ENCODE measurements at places on chromosomes 3 and 15.

- DNase-seq, result no peak
Observed at GRCh38 chr15:29242456-29243242, 27.0 kb downstream of the NSMCE3 start.

DNA sequence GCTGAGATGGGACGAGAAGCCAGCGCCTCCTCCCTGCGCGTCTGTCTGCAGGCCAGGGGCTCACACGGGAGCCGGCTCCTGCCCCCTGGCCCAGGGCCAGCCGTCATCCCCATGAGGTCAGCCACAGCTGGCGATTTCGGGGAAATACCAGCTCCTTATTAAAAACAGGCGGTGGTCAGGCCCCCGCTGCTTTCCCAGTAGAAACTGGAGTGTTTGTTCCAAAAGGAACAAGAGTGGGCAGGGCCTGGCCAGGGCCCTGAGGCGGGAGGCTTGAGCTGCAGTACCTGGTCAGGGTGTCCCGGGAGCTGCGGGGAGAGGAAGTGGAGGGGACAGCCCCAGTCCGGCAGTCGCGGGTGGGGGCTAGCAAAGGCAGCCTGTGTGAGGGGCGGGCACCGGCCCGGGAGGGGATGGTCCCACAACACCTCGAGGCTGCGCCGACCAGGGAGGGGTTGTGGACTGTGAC is 17.8 kb downstream of the MYL3 start:
- DNase-seq, result no peak

DNA sequence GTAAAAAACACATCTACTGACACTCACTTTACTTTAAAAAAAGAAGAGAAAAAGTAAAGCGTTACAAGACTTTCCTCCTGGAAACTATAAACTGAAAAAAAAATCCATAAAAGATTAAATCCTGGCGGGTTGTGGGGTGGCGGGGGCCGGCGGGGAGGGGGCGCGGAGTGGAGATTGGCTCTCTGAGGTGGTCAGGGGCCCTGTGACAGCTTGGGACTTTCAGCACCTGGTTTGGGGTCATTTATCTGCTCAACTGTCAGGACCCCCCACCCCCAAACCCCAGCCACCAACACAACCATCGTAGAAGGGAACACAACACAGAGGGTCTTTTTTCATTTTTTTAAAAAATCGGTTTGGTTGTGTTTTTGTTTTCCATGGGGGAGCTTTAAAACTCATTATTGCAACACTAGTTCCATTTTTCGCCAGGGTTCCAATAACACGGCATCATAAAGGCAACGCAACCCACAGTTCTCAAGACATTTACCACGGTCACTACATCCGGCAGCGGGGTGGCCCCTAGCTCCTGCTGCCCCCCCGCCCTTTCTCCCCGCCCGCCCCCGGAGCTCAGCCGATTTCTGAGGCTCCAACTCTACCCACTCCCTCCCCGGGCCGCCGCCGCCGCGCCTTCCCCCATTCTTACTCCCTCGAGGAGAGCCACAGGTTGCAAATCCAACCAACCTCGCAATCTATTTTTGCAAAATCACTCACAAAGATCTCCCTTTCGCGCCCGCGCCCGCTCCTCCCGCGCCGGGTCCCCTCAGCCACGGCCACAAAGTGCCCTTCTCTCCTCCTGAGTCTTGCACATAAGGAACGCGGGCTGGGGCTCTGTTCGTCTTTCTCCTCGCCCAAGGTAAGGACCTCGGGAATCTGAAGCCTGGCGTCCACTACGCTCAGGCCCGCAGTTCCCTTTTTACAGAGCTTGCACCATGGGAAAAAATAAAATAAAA is 1.8 kb downstream of the BCL6 start:
- no peak for DNase-seq

DNA sequence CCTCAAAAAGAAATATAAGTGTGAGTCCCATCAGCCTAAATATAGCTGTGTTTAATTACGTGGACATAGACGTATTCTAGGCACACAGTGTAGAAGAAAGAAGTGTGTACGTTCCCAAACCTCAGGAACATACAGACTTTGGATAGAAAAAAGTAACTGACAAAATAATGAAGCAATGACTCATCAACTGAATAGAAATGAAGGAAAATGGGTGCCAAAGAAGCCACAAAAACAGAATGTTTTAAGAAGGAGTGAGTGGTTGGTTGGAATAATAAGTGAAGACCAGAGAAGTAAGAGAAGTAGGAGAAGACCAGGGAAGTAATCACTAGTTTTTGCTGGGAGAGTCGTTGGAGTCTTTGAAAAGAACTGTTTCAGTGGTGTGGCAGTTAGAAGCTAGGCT is 518.1 kb downstream of the ROBO1 start:
- DNase-seq, result no peak

Measured in NCI-H1930 (cell line).